ENCODE measurements at places on chromosomes 5 and 9.

DNA sequence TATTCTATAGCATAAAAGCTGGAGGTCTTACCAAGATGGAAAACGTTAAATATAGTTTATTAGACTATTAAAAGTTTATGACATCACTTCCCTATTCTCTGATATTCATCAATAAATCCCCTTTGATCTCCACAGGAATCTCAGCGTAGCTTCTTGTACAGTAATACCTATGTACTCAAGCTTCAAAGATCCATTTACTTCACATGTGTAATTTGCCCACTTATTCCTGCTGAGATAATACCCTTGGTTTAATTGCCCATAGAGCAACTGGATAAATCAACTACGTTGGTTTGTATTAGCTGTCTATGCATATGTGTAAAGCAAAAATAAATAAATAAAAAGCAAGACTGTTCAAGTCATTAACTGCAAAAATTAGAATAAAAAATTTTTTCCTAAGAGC lies 219.7 kb downstream of the EFNA5 start:
- no peak for DNase-seq

GRCh38 chr5:66224274-66224673 lies 80.2 kb downstream of the SREK1 start:
- DNase-seq, result no peak

- DNase-seq, result no peak
Measured at GRCh38 chr5:179345433-179346321, at the start of gene ADAMTS2. Gene ADAMTS2, minus strand, starts transcription at chr5:179345461. Its CDS starts 133 bp downstream, at chr5:179345328.

GRCh38 chr9:15501179-15501578 lies 9.6 kb downstream of the PSIP1 start:
- no peak for DNase-seq

DNA sequence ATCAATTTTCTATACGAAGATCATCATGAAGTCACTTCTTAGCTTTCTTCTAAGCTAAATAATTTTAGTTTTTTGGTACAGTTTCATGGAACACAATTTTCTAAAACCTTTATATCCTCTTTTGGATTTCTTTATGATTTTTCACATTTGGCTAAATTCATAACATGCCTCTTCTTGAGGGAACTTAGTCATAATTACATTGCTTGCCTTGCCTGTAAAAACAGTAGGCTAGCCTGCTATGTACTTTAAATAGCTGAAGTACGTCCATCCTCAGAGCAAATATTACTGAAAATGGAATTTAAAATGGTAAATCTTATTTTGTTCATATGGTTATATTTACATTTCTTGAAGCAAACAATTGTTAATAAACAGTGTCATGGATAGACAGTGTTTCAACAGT lies 225.0 kb downstream of the VPS13A start:
- DNase-seq, result no peak

DNA sequence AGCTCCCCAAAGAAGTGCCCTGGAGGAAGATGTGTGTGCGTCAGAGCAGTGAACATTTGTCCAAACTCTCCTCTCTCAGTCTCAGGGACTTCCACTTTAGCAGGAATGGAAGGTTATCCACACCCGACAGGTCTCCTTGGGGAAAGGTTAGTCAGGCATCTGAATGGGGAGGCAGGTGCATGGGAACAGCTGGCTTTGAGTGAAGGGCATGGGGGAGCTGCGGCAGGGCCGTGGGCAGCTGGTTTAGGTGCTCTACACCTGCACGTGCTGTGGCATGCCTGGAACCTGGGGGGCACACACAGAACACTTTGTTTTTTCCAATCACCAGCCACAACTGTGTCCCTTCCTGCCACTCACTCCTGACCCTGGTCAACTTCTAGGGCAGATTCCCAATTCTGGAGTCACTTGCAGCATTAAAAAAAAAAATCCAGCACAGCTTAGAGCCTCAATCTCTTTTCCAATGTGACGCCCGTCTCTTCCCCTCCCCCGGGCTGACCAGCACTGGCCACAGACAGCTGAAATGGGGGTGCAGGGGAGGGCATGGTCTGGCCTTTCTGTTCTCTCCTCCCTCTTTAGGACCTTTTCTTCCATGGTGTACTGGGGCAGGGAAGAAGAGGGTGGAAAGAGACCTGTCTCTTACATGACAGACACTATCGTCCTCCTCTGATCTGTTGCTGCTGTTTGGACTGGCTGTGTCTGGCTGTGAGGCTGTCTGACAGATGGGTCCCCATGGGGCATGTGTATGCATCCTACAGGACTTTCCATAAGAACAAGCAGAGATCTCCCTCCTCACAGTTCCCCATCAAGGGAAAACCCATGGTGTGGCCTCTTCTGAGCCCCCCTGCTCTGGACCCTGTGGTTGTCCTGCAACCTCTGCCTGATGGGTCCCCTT lies 9.5 kb upstream of the IL3 start:
- DNase-seq, result no peak

DNA sequence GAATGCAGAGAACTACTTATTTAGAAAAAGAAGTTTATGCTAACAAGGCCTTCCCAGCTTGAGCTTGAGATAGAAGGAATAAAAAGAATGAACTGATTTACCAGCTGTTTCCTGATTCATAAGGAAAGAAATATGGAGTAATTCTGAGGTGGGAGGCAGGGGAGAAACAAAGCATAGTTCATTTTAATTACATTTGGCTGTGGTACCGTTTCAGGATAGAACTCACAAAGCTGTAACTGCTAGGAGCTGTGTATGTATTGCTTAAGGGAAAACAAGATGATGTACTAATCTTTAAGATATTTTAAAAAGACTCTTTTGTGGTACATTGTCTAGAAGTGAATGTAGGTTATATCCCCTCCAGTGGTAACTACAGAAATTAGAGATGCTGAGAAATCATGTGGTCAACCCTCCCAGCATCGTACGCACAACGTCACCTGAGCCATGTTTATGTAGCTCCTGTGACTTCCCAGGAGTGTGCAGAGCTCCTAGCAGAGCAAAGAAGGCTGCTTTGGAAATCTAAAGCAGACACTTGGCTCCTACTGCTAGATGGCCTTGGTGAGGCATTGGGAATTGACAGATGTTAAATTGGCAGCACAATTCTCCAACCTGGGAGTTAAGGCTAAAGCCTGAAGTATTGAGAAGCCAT lies 208.3 kb upstream of the VLDLR start:
- no peak for DNase-seq

DNA sequence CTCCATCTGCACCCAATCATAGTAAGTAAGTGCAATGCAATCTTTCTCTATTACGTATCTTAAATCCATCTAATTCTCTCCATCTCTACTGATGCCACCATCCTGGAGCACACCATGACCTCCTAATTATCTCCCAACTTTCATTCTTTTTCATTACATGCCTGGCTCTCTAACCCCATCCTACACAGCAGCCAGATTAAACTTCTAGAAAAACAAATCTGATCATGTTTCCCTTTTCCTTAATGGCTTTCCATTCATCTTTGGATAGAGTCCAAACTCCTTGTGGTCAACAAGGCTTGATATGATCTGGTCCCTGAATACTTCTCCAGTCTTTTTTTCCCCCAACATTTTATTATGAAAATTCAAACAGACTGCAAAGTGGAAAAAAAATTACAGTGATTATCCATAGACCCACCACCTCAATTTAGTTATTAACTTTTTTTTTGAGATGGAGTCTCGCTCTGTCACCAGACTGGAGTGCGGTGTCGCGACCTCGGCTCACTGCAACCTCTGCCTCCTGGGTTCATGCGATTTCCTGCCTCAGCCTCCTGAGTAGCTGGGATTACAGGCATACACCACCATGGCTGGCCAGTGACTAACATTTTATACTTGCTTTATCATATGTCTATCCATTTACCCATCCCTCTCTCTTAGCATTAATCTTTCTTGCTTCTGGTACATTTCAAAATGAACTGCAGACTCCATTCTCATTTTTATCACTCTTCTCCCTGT lies 5.2 kb downstream of the PPP2R2B start:
- no peak for DNase-seq

- no peak for DNase-seq
Measured at GRCh38 chr9:350384-350783, 135.7 kb downstream of the DOCK8 start.

DNA sequence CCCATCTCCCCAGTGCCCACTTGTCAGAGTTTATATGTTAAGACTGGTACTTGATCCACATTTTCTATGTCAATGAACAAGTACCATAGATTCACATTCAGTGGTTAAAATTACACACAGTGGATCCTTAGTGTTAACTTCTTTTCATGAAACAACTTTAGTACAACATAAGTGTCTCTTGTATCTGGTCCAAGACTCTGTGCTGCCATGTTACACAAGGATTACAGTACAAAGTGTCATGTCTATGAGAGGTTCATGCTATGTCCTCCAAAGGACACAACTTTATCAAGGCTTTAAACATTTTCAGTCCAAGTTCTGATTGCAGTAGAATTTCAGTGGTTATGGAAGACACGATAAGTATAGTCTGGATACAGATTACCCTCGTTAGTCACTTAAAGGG lies 13.3 kb upstream of the VLDLR start:
- no peak for DNase-seq

GRCh38 chr5:155471027-155471426 lies 457.5 kb downstream of the KIF4B start:
- DNase-seq, result no peak

GRCh38 chr9:69130456-69131441 lies 43.3 kb upstream of the TJP2 start:
- DNase-seq, result no peak

GRCh38 chr9:17757816-17758215 lies 178.9 kb downstream of the SH3GL2 start:
- DNase-seq, result no peak

GRCh38 chr5:127064253-127064840 lies 9.0 kb downstream of the C5orf63 start:
- no peak for DNase-seq

DNA sequence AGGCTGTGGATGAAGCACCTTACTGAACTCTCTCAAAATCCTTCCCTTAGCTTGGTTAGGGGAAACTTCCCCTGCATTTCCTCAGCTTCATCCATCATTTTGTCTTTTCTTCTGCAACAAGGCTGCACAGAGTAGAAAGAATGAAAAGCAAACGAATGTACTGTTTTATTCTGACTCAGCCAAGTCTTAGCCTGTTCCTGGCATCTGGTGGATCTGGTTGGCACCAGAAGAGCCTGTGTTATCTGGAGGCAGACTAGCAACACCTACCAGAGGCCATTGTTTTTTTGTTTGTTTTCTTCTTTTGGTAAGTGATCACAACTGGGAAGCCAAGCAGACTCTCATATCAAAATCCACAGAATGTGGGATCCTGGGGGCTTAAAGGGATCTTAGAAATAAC lies 200.7 kb downstream of the FANCC start:
- DNase-seq, result no peak

DNA sequence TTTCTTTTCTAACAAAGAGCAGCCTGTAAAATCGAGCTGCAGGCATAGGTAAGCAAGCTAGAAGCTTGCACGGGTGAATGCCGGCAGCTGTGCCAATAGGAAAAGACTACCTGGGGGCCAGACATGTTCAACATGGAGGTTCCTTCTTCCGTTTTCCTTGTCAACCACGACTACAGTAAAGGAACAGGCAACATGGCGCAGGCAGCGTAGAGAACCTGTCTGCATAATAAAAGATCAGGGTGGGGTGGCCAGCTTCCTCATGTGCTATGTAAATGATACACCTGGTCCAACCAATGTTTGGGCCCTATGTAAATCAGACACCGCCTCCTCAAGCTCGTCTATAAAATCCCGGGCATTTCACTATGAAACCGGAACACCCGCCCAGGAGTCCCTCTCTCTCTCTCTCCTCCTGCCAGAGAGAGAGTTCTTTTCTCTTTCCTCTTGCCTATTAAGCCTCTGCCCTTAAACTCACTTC lies 103.8 kb upstream of the LIFR start:
- DNase-seq, result no peak

DNA sequence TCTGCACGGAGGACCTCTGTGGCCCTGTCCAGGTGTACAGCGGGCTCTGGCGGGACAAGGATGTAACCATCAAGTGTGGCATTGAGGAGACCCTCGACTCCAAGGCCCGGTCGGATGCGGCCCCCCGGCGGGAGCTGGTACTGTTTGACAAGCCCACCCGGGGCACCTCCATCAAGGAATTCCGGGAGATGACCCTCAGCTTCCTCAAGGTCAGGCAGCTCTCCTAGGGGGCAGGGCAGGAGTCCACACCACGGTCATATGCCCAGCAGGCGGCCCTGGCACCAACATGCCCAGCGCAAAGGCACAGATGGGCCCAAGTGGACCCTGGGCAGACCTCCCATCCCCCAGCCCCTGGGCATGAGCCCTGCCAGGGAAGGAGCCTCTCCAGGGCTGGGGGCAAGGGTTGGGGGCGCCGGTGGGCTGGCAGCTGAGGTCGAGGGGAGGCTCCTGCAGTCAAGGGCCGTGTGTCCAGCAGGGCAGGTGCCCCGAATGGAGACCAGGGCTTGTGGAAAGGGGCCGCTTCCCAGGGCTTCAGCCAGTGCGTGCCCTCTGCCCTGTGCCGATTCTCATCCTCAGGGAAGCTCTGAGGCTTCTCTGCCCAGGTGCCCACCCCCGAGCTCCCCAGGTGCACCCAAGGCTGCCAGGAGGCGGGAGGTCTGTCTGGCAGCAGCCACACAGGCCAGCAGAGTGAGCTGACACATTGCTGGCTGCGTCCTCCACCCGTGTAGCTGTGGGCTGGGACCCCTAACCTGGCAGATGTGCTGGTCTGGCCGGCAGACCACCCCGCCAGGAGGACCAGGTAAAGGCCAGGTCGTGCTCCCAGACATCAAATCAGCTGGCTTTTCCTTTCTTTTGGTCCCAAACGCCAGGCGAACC lies 10.0 kb downstream of the DIPK1B start:
- no peak for DNase-seq

GRCh38 chr9:130197888-130198287 lies 25.7 kb downstream of the NCS1 start:
- no peak for DNase-seq

DNA sequence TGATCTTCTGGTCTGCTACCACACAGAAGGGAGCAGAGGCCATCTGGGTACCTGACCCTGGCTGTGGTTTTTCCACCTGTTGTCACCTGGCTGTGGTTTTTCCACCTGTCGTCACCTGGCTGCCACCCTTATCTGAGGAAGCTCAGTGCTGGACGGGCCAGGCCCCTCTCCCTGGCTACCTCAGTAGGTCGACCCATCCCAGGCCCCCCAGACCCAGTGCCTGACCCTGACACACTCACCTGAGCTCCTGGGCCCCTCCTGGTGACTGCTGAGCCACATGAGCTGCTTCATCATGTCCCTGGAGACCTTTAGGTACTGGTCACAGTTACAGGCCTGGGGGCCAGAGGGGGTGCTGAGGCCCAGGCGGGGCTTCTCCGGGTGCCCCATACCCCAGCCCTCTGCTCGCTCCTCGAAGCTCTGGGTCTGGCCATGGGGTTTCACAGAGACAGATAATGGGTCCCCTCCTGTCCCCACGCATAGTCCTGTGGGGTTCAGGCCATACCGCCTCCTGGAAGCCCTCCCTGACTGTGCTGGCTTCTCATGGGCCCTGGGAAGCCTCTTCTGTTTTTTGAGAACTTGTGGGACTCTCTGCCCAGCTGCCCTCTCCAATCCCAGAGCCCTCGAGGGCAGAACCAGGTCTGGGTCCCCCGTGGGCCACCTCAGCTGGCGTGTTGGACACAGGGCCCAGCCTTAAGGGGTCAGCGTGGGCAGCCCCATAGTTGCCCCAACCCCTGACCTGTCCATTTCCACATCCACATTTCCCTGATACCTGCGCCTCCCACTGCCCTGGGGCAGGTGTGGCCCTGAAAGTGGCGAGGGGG lies 7.5 kb upstream of the NRARP start:
- no peak for DNase-seq

Measured in activated gamma-delta T cell treated with Interleukin-2 at 50 U/mL for 16 hours (primary cell).